AG09309 (cell line): ENCODE measurements at places on chromosomes 7 and 10.

DNA sequence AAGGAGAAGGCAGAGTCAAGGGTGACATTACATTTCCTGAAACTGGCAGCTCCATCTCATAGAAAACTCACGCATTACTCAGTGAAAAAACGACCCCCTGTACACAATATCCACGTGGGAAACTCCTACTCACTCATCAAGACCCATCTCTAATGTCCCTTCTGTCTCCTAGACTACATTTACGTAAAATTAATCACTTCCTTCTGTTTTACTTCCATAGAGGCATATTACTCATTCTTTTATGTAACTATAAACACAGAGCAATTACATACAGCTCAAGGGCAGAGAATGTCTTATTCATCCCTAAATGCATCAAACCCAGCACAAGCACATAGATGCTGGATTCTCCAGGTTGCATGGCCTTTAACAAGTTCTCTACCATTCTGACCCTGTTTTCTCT, 281.8 kb downstream of the KCNMA1 start:
- peak; percentile 70 for DNase-seq

- DNase-seq, result no peak
These were observed 538.2 kb upstream of the CELF2 start for GRCh38 chr10:10479465-10479864.

- DNase-seq, result no peak
These were observed 621.2 kb downstream of the REEP3 start for GRCh38 chr10:64142395-64142794.

GRCh38 chr7:54946764-54947163, 72.1 kb upstream of the EGFR start:
- DNase-seq, result no peak

DNA sequence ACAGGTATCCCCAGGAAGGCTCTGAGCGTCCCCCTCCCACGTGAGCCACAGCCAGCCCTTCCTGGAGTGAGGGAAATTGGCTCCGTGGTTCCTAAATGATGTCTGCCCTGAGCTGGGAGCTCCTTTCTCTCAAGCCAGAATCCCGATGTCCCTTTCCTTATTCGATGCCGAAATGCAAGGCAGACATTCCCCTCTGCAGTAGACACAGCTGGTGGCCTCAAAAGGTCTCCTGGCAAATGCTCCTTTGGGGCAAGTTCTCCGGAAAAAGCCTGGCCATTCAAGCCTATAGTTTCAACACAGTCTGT, 98.9 kb downstream of the HIP1 start:
- DNase-seq, result no peak

DNA sequence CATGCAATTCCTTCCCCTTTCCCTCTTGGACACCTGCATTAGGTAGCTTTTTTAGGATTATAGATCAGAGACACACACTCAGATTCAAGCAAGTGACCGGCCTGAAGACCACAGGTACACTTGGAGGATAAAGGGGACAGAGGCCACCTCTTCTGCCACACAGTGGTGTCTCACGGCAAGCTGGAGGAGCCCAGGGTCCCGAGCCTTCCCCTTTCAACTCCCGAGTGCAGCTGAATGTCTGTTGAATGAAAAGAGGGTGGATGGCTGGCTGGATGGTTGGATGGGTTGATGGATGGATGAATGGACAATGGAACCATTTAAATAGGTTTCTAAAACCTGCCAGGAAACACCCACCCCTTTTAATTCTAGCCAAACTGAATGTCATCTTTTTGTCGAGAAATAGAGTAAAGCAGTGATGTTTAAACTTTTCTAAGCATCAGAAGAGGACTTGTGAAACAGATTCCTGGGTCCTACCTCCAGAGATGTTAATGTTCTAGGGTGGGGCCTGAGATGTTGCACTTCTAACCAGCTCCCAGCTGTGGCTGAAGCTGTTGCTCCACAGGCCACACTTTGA, 49.2 kb upstream of the ZMIZ1 start:
- no peak for DNase-seq

DNA sequence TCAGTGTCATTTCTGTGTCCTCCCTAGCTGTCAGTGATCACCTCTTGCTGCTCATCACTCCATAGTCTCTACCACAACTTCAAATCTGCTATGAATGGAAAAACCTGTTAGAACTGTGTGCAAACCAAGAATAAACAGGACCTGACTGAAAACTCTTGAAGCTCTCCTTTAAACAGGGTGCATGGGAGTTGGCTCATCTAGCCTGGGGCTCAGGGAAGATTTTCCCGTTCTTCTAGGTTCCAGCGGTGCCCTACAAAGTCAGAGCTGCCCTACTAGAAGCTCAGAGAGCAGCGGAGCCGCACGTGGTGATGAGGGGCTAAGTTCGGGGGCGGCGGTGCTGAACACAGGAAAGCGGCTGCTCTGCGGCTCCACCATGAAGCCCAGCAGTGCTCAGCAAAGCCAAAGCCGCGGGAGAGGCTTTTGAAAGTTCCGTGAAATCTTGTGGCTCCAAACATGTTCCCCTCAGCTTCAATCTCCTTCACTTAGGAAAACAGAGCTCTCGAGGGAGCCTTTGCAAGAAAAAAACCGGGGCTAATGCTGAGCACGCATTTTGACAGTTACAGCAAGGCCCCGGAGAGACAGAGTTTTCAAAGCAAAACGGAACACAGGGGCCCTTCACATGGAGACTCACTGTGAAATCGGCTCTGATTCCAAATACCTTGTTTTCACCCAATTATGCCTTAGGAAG, 30.5 kb downstream of the RGS10 start:
- no peak for DNase-seq

- DNase-seq, result no peak
These were observed 76.4 kb downstream of the GRK5 start for GRCh38 chr10:119283818-119284217.

DNA sequence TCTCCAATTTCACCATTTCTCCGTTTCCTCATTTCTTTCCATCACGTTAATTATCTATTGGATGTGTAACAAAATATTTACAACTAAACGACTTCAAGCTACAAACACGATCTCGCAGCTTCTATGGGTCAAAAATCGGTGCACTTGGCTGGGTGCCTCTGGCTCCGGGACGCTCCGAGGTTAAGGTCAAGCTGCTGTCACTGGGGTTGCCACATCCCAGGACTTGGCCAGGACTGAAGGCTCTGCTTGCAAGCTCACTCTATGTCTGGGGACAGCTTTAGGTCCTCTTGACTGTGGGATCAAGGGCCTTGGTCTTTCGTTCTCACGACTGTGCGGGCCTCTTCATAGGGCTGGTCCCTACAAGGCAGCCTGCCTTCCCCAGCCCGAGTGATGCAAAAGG, 159.7 kb downstream of the CCDC3 start:
- no peak for DNase-seq

- no peak for DNase-seq
These were observed 160.8 kb upstream of the NPSR1 start for GRCh38 chr7:34497153-34497777.

GRCh38 chr7:121262221-121262620, 66.6 kb upstream of the WNT16 start:
- no peak for DNase-seq

DNA sequence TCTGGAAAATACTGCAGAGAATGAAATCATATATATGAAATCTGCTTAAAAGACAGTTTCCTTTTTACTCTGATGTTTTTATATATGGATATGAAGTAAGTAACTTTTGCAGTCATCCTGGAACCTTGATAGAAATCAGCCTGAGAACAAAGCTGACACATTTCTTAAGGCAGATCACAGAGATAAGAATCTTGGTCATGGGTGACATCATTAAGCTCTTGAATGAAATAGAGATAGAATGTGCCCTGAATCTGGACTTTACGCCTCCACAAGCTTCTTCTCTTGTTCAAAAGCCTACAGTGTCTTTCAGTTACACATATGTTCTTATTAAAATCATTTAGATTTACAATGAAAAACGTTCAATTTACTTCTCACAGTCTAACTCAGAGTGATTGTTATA, 319.1 kb upstream of the CNTNAP2 start:
- DNase-seq, result no peak

DNA sequence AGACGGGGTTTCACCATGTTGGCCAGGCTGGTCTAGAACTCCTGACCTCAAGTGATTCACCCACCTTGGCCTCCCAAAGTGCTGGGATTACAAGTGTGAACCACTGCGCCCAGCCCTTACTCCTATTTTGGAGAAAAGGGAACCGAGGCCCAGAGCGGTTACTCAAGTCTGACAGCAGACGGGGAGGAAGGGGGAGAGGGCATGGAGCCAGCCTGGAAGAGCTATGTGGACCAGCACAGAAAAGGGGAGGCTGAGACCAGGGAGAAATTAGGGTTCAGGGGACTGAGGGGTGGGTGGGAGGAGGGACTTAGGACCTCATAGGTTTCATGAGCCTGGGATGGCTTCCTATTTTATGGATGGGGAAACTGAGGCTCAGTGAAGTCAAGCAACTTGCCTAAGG, 1.5 kb downstream of the SFRP5 start:
- no peak for DNase-seq

- no peak for DNase-seq
These were observed 18.6 kb downstream of the MAT1A start for GRCh38 chr10:80270887-80271286.

DNA sequence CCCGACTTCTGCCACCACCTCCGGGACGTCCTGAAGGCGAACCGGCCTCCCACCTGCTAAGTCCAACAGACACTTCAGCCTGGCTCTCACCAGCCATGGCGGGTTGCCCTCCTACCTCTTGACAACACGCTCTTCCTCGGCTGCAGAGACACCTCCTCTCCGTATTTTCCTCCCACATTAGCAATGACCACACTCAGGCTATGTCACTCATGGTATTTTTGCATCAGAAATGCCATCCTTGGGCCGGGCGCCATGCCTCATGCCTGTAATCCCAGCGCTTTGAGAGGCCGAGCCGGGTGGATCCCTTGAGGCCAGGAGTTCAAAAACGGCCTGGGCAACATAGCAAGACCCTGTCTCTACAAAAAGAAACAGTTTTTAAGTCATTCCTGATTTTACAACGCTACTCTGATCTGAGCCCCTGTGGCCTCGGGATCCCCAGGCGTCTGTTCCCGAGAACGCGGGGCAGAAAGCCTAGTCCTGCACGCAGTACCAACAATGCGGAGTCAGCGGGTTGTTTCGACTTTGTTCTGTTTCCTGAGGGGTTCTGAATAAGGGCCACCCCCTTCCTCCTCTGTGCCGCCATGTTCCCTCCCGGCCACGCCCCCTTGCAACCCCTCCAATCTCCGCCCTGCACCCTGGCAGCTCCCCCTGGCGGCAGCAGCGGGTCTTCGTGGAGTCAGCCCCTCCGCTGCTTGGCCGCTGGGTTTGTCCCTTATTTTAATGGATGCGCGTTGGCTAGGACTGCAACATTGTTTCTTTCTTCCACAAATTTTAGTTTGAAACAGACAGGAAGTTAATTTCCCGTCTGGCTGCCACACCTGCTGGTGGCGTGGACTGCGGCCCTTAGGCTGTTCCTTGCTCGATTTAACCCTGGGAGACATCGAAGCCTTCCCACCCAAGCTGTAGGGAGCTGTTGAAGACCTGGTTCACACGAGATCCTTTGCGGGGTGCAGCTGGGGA, 9.7 kb upstream of the ZFAND2A start:
- no peak for DNase-seq

- peak; percentile 98 for DNase-seq
These were observed 267.0 kb downstream of the FRMD4A start for GRCh38 chr10:14063531-14064285.

- no peak for DNase-seq
These were observed 307.7 kb downstream of the CDK14 start for GRCh38 chr7:90903841-90904240.

GRCh38 chr10:64430690-64431323, 909.6 kb downstream of the REEP3 start:
- no peak for DNase-seq

DNA sequence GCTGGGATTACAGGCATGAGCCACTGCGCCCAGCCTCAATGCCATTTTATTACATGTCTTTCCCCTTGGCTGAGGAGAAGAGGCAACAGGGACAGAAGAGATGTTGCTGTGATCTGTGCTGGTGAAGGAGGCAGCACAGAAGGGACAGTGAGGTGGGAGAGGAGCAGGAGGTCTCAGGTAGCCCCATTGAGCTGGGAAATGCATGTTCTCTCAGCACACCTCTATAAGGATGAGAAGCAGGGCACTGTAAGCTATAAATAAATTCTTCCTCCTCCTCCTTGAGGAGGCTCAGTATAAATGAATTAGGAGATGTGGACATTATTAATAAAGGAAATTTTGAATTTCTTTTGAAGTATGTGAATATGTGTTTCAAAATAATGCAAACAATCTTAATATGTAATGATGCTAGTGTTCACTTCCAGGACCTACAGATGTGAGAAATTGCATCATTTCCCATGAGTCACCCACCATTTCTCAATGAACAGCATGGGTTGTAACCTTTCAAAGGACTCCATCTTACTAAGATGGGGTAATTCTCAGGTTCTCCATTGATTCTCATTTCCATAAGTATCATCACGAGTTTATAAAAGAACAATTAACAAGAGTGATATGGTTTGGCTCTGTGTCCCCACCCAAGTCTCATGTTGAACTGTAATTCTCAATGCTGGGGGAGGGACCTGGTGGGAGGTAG, 88.9 kb upstream of the ODAD2 start:
- peak; percentile 56 for DNase-seq

GRCh38 chr7:101386558-101387231, 24.0 kb downstream of the COL26A1 start:
- no peak for DNase-seq

GRCh38 chr7:98922392-98923187, 44.3 kb downstream of the TRRAP start:
- no peak for DNase-seq

GRCh38 chr10:70918851-70919530, 30.6 kb upstream of the PCBD1 start:
- no peak for DNase-seq

- DNase-seq, result no peak
These were observed 9.1 kb downstream of the OR2A7 start for GRCh38 chr7:144255471-144255897.

GRCh38 chr10:71735709-71736569, 16.4 kb upstream of the C10orf105 start:
- no peak for DNase-seq

GRCh38 chr10:132392184-132392800, 4.7 kb upstream of the PWWP2B start:
- DNase-seq, result no peak

GRCh38 chr7:44743750-44744149, 4.9 kb upstream of the ZMIZ2 start:
- no peak for DNase-seq

DNA sequence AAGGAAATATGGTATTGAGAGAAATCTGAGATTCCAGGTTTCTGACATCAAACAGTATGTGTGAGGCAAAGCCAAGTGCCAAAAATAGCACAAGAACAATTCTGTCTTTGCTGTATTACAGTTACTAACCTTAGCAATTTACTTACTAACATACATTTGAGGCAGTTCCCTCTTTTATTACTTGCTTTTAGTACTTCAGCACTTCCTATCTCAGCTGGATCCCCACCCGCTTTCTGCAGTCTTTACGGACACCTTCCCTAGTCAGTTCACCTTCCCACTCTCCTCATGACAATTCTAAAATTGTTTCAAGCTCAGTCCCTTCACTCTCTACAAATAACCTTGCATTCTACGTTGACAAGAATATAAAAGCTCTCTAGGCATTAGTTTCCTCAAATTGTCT, 79.2 kb downstream of the ELAPOR2 start:
- no peak for DNase-seq

- no peak for DNase-seq
These were observed 153.0 kb upstream of the RHOBTB1 start for GRCh38 chr10:61097026-61097425.
